ENCODE measurements at places on chromosomes 6 and 20. TPM values are rescaled to one million over a fixed set of nuclear protein-coding genes. Genes with fewer than 3 reads are reported as not detected.
A peak's percentile ranks its signal among the peaks of the same experiment; 100 is the strongest.

- peaks cover 59% of the 10 kb centered on the region for H3K4me1 ChIP-seq
- H3K27ac ChIP-seq: peak overlapping the region; percentile 77
- DNase-seq: no peak
- no peak overlapping the region for H3K4me3 ChIP-seq
These were observed 28.1 kb downstream of the NCOA7 start for GRCh38 chr6:125818772-125819260.

DNA sequence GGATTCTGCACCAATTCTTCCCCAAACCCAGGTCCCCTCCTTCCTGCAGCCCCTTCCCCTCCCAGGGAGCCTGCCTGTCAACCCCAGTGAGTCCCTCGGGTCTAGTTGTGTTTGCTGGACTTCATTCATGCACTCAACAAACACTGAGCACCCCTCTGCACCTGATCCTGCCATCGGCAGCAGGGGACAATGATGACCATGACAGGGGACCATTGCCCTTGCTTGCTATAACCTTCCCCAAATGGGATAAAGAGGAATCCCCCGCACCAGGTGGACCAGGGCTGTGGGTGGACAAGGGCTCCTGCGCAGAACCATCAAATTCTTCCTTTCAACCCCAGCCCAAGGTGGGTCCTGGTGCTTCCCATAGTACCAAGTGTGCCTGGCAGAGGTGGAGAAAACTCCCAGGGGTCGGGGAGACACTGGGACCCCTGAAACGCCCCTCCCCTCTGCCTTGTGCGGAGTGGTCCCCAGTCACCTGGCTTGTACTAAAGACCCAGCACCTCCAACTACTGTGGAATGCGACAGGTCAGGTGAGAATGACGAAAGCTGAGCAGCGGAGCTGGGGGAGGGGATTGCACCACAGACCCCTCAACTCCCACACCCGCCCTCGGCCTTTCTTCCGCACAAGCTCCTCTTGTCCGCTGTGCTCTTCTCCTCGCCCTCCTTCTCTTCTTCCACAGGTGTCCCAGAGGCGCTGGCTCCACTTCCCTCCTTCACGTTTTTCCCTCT is 119.9 kb upstream of the ZNF217 start:
- H3K36me3 ChIP-seq: no peaks in the 10 kb centered on the region
- peaks cover 4% of the 10 kb centered on the region for H3K4me1 ChIP-seq
- no peak for DNase-seq
- no peak overlapping the region for H3K27ac ChIP-seq
- H3K27me3 ChIP-seq: no peaks in the 10 kb centered on the region
- no peak overlapping the region for H3K4me3 ChIP-seq

GRCh38 chr6:111662072-111662793 is 56.6 kb upstream of the TRAF3IP2 start:
- H3K36me3 ChIP-seq: peaks cover 6% of the 10 kb centered on the region
- H3K27ac ChIP-seq: peak overlapping the region; percentile 78
- DNase-seq: no peak
- no peaks in the 10 kb centered on the region for H3K27me3 ChIP-seq
- H3K4me1 ChIP-seq: peaks cover 50% of the 10 kb centered on the region
- no peak overlapping the region for H3K4me3 ChIP-seq

- H3K27ac ChIP-seq: no peak overlapping the region
- no peaks in the 10 kb centered on the region for H3K4me1 ChIP-seq
- H3K36me3 ChIP-seq: peaks cover 15% of the 10 kb centered on the region
- DNase-seq: no peak
- no peak overlapping the region for H3K4me3 ChIP-seq
These were observed 58.7 kb downstream of the STXBP5 start for GRCh38 chr6:147262946-147263345.

DNA sequence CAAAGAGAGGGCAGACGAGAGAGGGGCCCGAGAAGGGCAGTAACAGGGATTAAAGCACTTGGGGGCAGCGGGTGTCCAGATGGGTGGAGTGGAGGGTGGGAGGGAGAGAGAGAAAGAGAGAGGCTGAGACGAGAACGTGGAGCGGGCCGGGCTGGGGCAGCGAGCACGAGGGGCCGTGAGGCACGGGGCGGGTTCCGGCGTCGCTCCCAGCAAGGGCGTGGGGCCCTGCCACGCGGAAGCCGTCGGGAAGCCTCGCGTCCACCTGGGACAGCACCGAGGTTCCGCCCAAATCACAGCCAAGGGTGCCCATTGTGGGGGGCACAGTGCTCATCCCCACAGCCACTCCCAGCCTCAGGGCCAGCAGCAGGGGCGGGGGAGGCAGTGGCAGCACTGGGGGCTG is 49.8 kb downstream of the KCNQ2 start:
- H3K27ac ChIP-seq: no peak overlapping the region
- DNase-seq: no peak
- H3K4me1 ChIP-seq: no peaks in the 10 kb centered on the region

FNDC1 gene
- total RNA-seq: 10.5 TPM

TBX18 gene
- 9.1 TPM for total RNA-seq

Data from chondrocyte (in vitro differentiated cells).